ENCODE measurements at places on chromosomes 6 and 20. TPM values are rescaled to one million over a fixed set of nuclear protein-coding genes. Genes with fewer than 3 reads are reported as not detected.
A peak's percentile ranks its signal among the peaks of the same experiment; 100 is the strongest.

The OGFRL1 gene
- 16.0 TPM for total RNA-seq

DNA sequence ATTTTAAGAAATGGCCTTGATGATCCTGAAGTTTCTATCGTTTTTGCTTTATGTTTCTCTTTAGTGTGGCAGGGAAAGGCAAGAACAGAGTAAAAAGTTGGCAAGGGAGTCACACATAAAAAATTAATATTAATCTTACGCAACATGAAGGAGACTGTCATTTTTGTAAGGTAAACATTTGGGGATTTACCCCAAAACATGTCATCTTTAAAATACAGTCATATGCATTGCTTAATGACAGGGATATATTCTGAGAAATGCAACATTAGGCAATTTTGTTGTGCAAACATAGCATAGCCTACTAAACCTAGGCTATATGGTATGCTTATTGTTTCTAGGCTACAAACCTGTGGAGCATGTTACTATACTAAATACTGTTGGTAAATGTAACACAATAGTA lies 5.4 kb downstream of the RBL1 start:
- DNase-seq, result no peak
- H3K27ac ChIP-seq, result no peak overlapping the region
- no peaks in the 10 kb centered on the region for H3K36me3 ChIP-seq
- H3K4me1 ChIP-seq, result peaks cover 3% of the 10 kb centered on the region
- H3K27me3 ChIP-seq, result no peaks in the 10 kb centered on the region
- no peak overlapping the region for H3K4me3 ChIP-seq

The TSHZ2 gene
- 15.5 TPM for total RNA-seq

The SPATS1 gene
- total RNA-seq, result not detected

GRCh38 chr6:133705731-133706130 lies 183.2 kb upstream of the TCF21 start:
- no peak for DNase-seq
- H3K27ac ChIP-seq, result no peak overlapping the region
- H3K36me3 ChIP-seq, result no peaks in the 10 kb centered on the region
- no peak overlapping the region for H3K4me3 ChIP-seq

The PAK5 gene
- 0.13 TPM for total RNA-seq

The NKAIN2 gene
- total RNA-seq, result 1.8 TPM

DNA sequence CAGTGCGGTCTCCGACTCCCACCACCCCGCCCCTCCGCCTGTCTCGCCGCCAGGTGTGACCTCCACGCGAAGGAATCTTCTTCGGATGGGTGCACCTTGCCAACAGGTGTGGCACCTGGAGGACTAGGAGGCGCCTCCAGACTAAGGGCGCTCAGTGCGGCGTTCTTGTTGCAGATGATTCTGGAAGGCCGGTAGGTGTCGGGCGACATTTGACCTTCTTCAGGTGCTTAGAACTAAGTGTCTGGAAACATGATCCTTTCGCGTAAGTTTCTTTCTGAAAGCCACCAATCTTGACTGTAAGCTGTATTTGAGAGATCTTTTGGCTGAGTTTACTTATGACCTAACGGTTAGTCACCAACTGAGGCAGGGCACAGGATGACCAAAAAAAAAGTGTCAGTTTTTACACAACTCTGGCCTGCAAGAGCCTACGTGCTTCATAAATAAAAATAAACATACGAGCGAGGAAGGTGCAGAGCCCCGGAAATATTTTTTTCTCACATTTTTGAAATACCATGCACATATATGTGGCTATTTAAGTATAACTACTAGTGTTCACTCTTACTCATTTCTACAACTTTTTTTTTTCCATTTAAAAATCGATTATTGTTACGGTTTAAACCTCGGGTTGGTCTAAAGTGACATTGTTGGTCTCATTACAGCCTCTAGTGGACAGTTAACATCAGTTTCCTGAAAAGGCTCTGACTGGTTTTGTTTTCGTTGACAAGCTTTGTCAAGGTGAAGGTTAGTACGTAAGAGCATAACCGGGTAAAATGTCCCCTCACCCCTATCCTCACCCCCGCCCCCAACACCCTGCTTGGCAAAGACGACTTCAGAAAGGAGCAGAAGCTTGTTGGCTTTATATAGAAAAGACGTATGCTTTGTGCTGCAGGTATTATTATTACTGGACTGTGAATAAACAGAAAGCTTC lies 1.6 kb upstream of the ATXN1 start:
- peak overlapping the region; percentile 62 for H3K4me3 ChIP-seq
- peak; percentile 90 for DNase-seq
- peaks cover 6% of the 10 kb centered on the region for H3K4me1 ChIP-seq
- no peaks in the 10 kb centered on the region for H3K27me3 ChIP-seq
